ENCODE measurements at places on chromosomes 5 and 9.

GRCh38 chr9:116298878-116299391, 145.3 kb downstream of the PAPPA start:
- no peak for DNase-seq

GRCh38 chr9:22813529-22813928, 366.9 kb downstream of the DMRTA1 start:
- no peak for DNase-seq

GRCh38 chr5:11407556-11408145, 496.6 kb downstream of the CTNND2 start:
- DNase-seq, result no peak

DNA sequence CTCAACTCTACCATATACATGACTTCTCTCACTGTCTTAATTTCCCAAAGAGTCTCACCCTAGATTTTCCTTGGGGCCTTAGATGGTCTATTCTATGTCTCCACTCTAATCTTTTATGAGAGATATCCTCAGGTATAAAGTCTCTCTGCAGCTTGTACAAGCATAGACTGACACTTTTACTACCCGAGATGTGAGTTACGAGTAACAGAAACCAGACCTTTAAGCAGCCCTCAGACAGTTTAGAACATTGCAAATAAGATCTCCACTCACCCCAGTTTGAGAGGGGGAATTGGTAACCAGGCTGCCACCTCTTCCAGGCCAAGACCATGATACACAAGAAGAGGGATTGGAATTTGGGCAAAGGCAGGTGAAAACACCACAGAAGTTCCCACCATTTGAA, 542.5 kb downstream of the TLE4 start:
- no peak for DNase-seq

GRCh38 chr9:92897323-92897722, 19.5 kb upstream of the ZNF484 start:
- DNase-seq, result no peak

DNA sequence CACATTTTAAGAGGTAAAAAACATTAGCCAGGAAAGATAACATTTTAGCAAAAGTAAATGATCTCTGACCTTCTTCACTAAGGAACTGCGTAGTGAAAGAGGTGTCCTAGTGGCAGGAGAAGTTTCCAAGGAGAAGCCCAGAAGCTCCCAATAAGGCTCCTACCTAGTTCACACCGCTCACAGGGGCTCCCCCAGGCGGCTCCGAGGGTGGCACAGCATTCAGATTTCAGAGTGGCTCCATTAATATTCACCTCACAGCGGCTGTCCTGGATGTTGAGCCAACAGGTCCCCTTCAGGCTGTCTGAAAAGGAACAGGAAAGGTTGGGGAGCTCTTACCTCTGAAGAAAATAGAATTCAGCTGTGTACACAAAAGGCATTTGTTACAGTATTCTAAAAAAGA, 187.3 kb downstream of the FBN2 start:
- no peak for DNase-seq

- no peak for DNase-seq
These were observed 158.1 kb upstream of the RPS23 start for GRCh38 chr5:82436291-82436690.

Measured in Right ventricle myocardium superior (tissue), 1 donor.